CD8-positive, alpha-beta T cell (primary cell): ENCODE measurements at places on chromosomes 6 and 20.

DNA sequence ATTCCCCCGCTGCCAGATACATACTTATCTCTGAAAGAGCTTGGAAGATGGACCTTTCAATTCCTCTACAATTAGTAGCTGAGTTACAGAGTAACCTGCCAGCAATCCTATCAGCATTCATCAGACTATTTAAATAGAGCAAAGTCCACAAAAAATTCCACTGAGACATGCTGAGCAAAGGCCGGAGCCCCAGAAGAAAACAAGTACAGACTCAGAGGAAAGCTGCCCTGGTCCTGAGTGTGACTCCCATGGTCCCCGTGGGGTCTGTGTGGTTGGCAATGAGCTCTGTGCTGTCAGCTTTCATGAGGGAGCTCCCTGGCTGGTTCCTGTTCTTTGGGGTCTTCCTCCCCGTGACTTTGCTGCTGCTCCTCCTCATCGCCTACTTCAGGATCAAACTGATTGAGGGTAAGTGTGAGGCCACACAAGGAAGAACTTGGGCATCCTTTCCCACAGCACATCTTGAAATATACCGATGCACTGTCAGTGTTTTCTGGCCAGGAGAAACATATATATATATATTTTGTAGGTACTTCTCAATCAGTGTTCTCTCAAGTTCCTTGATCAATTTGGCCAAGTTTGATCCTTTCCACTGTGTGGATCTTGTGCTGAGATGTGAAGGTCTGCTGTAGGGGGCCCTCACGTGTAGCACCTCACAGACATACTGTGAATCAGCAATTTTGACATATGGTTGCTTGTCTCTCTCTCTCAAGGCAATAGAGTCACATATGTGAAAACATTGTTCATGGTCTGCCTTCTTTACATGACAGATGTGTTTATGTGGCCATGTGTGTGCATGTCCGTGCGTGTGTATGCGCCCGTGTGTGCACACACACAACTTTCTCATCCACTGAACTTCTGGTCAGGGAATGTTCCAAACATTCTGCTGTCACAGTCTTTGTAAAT lies at the start of gene SMLR1:
Gene SMLR1 (plus strand): TSS at position 160 of the 903 bp plus-strand sequence. CDS start 8 bp downstream, at position 168.
- no peak for DNase-seq

- no peak for DNase-seq
Observed at GRCh38 chr20:16290358-16290757, 282.9 kb downstream of the KIF16B start.

GRCh38 chr6:71028236-71028876 lies 71.5 kb upstream of the B3GAT2 start:
- no peak for DNase-seq

DNA sequence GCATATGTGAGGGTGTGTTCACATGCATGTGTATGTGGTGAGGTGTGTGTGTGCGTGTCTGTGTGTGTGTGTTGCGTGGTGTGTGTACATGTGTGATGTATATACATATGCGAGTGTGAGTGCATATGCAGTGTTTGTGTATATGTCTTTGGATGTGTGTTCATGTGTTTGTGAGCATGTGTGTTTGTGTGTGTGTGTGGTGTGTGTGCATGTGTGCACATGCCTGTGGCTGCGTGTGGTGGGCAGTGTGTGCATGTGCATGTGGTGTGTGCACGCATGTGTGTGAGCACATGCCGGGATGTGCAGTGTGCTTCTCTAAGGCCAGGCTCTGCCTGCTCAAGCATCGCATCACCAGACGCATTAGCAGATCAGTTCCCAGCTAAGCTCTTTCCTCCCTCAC lies 5.7 kb downstream of the THBS2 start:
- DNase-seq: no peak

GRCh38 chr6:48835421-48835958 lies 627.6 kb downstream of the MMUT start:
- no peak for DNase-seq

DNA sequence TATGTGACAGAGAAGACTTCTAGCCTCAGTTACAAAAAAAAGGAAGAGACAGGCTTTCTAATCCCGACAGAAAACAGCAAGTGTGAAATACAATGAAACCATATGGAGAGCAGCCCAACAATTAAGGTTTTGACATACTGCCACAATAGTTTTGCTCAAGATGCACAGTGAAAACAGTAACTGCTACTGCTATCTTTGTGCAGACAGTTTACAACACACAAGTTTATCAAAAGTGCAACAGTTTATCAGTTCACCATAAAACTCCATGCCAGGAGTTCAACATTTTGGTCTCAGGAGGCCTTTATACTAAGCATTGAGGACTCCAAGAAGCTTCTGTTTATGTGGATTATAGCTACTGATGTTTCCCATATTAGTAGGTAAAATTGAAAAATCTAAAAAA lies 37.6 kb downstream of the GOPC start:
- no peak for DNase-seq

GRCh38 chr6:71676298-71676697 lies 210.1 kb upstream of the RIMS1 start:
- no peak for DNase-seq

DNA sequence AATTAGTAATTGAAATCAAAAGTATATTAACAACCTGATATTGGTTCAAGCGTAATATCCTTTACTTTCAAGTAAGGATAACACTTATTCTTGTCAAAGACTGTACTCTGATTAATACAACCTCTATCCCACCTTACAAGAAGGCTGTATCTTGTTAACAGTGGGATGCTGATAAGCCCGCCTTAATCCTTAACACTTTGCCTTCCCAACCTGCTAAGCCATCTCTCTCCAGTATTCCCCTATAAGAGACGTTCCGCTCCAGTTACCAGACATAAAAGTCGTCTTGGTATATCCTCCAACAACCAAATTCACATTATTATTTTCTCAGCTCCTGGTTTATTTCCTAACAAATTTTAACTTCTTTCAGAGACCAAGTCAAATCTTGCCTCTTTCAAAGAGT lies 2.0 kb downstream of the BTBD9 start:
- no peak for DNase-seq

- DNase-seq: no peak
Observed at GRCh38 chr6:157442291-157442690, 61.3 kb downstream of the ZDHHC14 start.

- DNase-seq: peak; percentile 78
Observed at GRCh38 chr6:73262671-73263569, at the start of gene KHDC1. TSS of gene KHDC1 (minus strand) at chr6:73263196. CDS start at chr6:73242517, 20,679 bp downstream.

- DNase-seq: no peak
Observed at GRCh38 chr6:150687508-150687907, 87.8 kb downstream of the PLEKHG1 start.

DNA sequence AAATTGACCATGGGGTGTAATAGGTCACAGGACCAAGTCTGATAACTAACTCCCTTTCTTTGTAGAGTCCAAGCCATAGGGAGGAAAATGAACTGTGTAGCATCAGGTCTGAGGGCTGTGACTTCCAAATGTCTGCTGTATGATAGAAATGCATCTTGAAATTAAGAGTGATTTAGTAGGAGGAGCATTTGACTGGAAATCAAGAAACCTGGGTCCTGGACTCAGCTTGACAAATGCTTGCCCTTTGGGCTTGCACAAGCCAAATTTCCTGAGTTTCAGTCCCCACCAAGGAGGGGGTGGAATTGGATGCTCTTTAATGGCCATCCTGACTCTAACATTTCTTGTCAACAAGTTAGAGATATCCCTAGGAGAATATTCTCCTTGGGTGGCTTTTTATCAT lies 187.0 kb downstream of the PDE7B start:
- DNase-seq: no peak

DNA sequence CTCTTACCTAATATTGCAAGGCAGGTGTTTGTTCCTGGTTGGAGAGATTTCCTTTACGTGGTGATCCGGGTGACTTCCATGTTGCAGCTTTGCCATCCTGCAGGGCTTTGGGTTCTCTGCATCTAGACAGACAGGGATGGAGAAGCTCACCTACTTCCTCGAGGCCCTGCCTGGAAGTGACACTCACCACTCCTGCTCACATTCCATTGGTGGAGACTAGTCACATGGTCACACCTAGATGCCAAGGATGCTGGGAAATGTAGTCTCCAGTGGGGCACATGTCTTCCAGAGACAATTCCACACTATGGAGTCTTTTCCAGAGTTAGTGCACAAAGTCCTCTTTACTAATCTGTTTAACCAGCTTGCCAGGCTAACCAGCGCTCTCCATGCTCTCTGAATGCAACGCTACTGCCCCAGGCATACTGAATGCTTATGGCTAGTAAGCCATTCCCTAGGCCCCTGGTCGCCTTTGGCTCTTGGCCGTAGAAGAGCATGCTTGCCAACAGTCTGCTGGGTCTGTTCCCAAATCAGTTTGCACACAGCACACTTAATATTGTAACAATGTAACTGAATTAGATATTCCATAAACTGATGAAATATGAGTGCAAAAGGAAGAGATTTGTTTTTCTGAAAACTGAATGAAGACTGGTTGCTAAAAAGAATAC lies 6.7 kb upstream of the KCNK15 start:
- DNase-seq: no peak

- no peak for DNase-seq
Observed at GRCh38 chr6:156416391-156416790, 360.8 kb upstream of the ARID1B start.

GRCh38 chr20:24303393-24304170 lies 165.8 kb upstream of the SYNDIG1 start:
- no peak for DNase-seq

DNA sequence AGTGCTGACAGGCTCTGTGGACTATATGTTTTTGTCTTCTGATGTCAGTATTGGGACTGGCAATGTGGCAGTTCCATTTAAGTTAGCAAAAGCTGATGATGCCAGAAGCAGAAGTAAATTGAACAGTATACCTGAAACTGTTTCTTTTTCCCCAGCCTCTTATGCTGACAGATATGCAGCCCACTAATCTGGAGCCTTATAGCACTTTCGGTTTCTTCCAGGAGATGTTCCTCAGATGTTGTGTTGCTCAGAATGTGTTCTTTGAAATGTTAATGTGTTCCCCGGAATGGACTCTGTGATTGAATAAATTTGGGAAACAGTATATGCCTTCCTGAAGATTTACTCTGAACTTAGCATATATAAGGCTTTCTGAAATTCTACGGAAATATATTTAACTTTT lies 80.7 kb upstream of the MRAP2 start:
- no peak for DNase-seq

DNA sequence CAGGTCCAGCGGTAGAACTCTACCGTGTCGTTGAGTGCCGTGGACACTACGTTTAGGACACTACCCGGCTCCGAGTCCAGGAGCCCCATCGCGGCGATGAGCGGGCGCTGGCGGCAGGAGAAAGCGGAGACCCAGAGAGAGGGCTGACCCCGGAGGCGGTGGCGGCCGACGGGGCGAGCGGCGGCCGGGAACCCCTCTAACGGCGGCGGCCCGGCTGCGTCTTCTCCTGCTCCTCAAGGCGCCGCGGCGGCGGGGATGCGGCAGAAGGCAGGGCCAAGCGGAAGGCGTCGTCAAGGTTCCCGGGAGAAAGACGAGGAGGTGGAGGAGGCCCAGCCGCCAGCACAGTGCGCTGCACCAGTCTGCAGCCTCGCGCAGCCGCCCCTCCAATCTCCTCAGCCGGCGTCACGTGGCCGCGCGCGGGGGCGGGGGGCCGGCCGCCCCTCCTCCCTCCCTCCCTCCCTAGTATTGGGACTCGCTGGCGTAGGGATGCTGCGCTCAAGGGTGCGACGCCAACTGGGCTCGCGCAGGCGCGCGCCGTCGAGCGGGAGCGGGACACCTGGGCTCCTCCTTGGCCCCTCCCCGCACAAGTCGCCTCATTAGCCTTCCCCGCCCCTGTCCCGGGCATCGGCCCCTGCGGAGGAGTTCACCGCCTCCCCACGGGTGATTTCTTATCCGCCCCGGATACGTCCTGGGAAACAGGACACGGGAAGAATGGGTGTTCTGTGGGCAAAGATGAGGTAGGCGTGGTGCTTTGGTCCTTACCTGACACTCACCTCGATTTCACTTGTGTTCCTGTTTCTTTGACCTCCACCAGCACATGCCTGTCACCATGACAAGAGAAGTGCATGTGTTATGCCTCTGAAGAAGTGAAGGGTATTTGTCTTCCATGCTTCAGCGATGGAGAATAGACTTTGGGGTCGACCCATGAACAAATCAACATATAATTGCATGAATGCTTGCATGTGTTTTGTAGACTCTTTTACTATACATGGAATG lies at the start of gene ELOVL4:
Gene ELOVL4 (minus strand): TSS at position 363 of the 996 bp plus-strand sequence. CDS start 274 bp downstream, at position 89.
- peak; percentile 70 for DNase-seq
